ENCODE measurements at places on chromosomes 4 and X. TPM values are rescaled to one million over a fixed set of nuclear protein-coding genes. Genes with fewer than 3 reads are reported as not detected.

STATH gene
- total RNA-seq, result not detected

OCIAD1 gene
- 103 TPM for total RNA-seq

TLR3 gene
- total RNA-seq, result 8.0 TPM

ETDA gene
- not detected for total RNA-seq

FRYL gene
- 45.8 TPM for total RNA-seq

DCAF4L1 gene
- total RNA-seq, result 0.68 TPM

ADRA2C gene
- 3.4 TPM for total RNA-seq

CT45A3 gene
- total RNA-seq, result not detected

All from Calu3 (cell line).